NCI-H345 (cell line): ENCODE measurements at places on chromosomes 2 and 18.

DNA sequence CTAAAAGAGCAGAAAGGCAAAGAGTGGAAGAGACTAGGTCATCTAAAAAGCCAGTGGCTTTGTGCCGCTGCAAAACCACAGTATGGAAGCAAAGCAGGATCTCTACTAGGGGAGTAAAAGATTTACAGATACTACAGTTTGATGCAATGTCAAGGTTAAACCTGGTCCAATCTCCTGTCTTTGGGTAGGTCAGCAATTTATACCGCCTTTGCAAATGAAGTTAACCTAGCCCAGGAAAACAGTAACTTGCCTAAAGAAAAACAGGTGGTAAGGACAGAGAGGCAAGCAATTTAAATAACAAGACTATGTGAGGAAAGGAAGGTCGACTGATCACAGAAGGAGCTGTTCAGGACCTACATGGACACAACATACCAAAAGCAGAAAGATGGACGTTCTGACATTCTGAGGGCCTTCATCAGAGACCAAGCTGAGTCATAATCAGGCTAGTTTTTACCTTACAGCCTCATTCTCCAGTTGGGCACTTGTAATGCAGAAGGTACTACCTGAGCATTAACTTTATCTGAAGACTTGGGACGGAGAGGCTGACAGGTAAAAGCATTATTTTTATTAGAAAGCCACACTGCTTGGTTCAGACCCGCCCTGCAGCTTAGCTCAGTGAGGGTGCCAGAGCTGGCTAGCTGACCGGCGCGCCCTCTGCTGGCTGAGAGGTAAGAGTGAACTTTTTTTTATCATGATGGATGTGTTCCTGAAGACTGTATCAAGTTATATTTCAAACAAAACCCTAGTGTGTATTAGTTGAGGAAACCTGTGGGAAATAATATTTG lies 15.9 kb downstream of the CDKL4 start:
- DNase-seq = peak; percentile 61

GRCh38 chr2:225768741-225769140 lies 369.2 kb downstream of the NYAP2 start:
- no peak for DNase-seq

- DNase-seq = no peak
Measured at GRCh38 chr18:48634491-48634890, 95.7 kb downstream of the CTIF start.

DNA sequence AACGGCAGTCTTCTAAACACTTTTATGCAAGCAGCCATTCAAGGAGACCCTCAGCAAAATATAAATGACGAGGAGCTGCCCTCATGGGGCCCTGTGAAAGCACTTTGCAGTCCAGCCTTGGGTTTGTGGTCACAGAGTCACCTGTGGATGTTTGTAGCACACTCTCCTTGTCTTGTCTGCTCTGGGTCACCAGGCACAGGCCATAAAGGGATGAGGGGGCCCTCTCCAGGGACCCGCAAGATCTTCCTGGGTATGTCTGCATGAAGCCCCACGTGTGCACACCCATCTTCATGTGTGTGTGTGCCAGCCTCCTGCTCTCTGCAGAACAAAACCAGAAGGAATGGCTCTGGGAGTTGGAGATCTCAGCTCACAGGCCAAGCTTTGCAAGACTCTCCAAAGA lies 36.2 kb downstream of the ATOH8 start:
- DNase-seq = no peak

DNA sequence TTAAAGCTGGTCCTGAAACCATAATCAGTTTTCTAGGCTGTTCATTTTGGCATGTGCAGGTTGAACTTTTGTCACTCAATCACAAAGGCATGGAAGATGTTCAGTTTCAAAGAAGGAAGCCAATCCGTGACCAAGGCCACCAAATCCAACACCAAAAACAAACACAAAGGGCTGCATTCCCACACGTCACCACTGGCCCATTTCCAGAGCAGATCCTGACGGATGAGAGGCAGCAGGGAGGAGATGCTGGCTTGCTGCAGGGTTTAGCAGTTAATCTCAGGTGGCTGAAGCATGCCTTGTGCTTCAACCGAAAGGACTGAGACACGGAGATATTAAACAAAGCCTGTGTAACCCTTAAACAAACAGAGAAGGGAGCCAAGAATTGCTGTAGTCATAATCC lies 191.9 kb upstream of the CTAGE1 start:
- no peak for DNase-seq
